ENCODE measurements at places on chromosomes 7 and 10.
A peak's percentile ranks its signal among the peaks of the same experiment; 100 is the strongest.

- DNase-seq, result no peak
Measured at GRCh38 chr10:29343607-29344038, 54.8 kb downstream of the LYZL1 start.

- peak; percentile 62 for DNase-seq
Measured at GRCh38 chr7:45580053-45580872, 6.1 kb downstream of the ADCY1 start.

DNA sequence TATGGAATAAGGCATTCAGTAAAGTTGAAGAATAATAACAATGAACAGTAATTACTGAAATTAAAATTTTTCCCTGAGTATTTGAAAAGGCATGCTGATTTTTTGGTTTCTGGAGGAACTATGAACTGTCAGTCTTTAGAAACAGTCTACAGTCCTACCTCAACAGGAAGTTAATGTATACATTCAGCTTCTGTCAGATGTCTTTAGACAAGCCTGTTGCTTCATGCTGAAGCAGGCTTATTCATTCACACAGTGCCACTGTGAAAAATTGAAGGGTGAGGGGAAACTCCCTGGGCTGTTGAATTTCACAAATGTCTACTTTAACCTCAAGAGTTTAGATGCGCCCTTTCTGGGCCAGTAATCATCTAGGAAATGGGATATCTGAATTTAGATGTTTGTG lies 3.5 kb downstream of the NRF1 start:
- DNase-seq, result no peak

- DNase-seq, result no peak
Measured at GRCh38 chr10:84256510-84257342, 11.9 kb downstream of the RGR start.

DNA sequence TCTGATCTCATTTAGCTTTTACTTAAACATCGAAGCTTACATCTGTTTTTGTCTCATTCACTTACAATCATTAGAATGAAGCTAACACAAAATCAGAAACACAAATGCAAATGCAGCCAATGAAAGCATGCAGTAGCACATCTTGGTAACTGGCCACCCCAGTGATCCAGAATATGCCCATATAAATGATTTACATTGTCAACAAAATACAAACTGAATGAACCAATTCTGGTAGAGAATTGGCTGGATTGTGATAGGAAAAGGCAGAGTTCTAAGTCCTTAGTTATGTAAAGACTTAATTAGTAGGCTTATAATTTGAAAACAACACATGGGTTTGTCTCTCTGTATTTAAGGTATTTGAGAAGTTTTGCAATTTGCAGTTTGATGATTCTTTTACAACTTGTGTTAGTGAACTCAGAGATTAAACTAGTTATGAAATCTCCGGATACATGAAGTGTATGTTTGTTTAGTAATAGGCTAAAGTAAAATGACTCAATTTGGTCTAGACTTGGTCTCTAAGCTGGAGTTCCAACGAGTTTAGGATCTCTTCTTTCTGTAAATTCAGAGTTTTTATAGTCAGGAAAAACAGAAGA lies 21.2 kb downstream of the TECTB start:
- DNase-seq, result no peak

- DNase-seq, result no peak
Measured at GRCh38 chr7:122014697-122015096, 129.4 kb downstream of the AASS start.

GRCh38 chr7:24835643-24836042 lies 78.4 kb upstream of the GSDME start:
- DNase-seq, result no peak

DNA sequence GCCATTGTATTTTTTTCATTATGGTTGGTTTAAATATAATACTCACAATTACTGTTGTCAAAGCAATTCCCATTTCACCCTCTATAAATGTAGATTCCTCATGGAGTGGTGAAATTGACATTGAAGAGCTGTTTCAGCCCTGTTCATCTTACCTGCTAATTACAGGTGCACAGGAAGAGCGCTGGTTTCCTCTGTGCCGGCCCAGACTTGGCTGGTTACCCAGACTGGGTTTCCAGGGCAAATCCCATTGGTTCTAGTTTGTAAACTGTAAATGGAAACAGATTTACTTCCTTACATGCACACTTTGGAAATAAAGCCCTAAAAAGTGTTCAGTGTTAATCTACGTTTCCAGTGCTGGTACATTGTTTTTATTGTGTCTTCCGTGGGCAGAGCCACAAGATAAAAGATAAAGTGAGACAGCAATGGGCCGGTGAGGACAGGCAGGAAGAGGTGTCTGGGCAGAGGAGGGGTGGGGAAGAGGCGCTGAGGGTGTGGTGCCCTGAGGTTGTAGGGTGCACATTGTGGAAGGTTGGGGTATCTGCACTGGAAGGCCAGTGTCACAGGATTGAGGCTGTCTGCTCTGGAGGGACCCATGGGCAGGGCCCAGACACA lies 71.6 kb upstream of the ZPBP start:
- DNase-seq, result no peak

DNA sequence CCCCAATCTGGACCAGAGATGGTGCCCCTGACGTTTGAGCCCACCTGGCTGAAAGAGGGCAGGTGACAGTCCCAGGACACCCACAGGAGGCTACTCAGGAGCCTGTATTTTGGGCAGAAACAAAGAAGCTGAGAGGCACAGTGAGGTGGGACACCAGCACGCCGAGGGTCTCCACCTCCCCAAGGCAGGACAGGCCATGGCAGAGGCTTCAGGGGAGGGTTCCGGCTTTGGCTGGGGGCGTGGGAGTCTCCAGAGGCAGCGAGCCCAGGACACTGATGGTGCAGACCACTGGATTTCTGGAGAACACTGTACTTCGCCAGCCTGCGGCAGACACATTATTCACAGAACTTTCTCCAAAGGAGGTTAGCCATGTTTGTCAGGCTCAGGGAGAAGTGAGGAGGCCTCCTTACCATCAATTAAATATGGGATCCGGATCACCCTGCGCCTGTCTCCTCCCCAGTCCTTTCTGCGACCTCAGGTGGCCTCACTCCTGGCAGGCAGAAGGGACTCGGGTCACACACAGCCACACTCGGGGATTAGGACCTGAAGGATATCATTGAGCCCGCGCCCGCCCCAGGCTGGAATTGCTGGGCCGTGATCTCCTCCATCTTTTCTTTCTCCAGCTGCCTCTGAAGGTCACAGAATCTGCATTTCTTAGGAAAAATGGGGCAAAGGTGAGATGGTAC lies 98.3 kb downstream of the MKI67 start:
- no peak for DNase-seq

- no peak for DNase-seq
Measured at GRCh38 chr10:98431016-98431415, 15.7 kb downstream of the HPS1 start.

Data from type B pancreatic cell (in vitro differentiated cells).